ENCODE measurements at places on chromosomes 2 and 18.
A peak's percentile ranks its signal among the peaks of the same experiment; 100 is the strongest.

- no peak for DNase-seq
Observed at GRCh38 chr2:210112871-210113270, 58.3 kb downstream of the KANSL1L start.

DNA sequence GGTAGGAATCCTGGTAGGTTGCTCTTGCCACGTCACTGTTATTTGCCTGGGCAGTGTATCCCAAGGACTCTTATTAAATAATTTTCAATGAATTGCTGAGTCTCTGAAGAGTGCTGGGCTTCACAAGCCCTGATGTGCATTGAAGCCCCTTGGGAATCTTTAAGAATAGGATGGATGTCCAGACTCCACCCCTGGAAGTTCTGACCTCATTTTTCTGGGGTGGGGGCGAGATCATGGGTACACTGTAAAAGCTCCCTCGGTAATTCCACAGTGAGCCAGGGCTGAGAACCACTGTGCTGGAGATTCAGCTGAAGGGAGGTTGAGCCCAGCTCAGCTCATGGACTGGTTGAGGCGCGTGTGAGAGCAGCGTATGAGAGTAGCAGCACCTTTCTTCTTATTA lies 140.2 kb downstream of the PIEZO2 start:
- no peak for DNase-seq

DNA sequence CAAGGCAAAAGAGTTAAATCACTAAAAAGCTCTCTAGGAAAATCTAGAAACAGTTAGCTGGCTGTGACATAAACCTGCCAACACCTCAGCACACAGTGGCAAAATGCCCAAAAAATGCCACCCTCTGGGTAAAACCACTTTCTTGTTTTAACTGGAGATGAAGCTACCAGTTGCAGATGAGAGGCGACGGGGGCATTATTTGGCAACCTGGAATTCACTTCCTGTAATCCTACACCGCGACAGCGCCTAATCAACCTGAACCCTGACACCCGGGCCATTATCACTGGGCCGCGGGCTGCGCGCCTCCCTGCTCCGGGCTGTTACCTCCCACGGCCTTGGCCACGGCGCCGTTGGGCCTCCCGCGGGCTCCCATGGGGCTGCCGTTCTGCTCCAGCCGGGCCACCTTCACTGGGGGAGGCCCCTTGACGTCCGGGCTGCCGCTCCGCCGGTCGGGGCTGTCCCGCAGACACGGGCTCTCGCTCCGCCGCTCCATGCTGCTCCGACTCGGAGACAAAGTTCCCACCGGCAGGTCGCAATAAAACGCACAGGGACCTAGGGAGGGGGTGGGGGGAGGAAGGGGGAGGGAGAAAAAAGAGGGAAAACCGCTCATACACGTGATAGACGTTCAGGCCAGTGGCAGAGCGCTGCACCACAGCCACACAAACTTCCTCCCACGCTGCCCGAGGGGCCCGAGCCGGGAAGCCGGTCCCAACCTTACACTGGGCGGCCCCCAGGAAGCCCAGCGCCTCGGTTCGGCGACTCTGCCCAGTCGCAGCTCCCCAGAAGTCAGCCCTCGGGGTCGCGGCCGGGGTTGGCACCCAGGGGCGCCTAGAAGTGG lies 2.0 kb downstream of the SATB2 start:
- DNase-seq = no peak

DNA sequence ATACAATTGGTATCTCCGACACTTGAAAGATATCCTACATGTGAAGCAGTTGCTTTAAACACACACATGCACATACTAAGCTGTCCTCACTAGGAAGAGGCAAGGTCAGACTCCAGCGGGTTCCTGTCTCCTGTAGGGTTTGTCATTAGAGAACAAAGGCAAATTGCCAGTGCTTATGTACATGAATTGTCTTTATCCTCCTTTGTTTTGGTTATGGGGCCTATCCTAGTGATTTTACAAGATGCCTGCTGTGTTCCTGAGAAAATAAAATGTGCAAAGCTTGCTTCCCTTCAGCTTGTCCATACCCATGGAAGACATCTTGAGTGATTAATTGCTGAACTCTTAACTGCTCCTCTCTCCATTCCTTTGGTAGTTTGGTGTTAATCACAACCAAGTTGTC lies 86.7 kb upstream of the SLC39A10 start:
- no peak for DNase-seq

- DNase-seq = peak; percentile 4
Observed at GRCh38 chr2:187586011-187586641, 31.9 kb upstream of the TFPI start.

GRCh38 chr2:189254268-189254883 lies 74.8 kb upstream of the COL5A2 start:
- no peak for DNase-seq

DNA sequence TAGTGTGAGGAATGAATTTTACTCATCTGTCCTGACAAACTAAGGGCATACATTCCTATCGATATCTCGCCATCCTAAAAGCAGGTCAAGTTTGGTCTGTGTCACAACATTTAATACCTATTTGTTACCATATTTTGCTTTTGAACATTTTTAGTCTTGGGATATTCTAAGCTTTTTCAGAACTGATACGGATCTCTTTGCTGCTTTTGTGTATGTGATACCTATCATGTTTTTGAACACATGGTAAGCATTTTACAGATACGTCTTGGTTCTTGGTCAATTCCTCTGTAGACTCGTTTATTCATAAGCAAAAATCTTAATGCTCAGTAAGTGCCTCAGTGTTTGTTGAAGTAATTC lies 592 bp downstream of the ZNF397 start:
- DNase-seq = no peak

- no peak for DNase-seq
Observed at GRCh38 chr18:2794159-2794558, 52.6 kb upstream of the EMILIN2 start.

DNA sequence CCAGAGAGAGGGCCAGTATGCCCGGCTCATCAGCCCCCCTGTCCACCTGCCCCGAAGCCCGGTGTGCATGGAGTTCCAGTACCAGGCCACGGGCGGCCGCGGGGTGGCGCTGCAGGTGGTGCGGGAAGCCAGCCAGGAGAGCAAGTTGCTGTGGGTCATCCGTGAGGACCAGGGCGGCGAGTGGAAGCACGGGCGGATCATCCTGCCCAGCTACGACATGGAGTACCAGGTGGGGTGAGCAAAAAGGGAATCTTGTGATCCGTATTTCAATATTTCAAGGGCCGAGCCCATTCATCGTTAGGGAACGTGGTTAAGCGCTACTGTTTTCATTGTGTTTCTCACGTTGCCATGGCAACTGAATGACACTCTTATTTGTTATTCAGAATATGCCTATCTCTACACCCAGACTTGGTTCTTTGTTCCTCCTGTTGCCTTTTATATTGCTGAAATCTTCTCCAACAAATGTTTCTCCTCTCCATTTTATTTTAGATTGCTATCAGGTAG lies 81.5 kb downstream of the NRP2 start:
- DNase-seq = no peak

DNA sequence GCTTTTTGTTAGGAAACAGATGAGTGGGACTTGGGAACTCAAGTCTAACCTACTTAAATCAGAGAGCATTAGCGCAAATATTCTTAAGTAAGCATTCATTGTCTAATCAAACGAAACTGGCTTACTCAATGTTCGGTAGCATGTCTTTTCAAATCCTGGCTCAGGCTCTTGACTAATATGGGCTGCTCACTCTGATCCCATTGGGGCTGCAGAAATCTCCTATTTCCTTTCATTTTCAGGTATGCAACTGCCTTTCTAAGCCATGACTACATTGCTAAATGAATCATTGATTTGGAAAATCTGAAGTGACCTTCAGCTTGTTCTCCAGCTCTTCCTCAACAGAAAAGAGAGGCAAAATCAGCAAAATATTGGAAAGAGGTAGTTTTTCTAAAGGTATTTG lies 2084.4 kb upstream of the PIK3C3 start:
- no peak for DNase-seq

DNA sequence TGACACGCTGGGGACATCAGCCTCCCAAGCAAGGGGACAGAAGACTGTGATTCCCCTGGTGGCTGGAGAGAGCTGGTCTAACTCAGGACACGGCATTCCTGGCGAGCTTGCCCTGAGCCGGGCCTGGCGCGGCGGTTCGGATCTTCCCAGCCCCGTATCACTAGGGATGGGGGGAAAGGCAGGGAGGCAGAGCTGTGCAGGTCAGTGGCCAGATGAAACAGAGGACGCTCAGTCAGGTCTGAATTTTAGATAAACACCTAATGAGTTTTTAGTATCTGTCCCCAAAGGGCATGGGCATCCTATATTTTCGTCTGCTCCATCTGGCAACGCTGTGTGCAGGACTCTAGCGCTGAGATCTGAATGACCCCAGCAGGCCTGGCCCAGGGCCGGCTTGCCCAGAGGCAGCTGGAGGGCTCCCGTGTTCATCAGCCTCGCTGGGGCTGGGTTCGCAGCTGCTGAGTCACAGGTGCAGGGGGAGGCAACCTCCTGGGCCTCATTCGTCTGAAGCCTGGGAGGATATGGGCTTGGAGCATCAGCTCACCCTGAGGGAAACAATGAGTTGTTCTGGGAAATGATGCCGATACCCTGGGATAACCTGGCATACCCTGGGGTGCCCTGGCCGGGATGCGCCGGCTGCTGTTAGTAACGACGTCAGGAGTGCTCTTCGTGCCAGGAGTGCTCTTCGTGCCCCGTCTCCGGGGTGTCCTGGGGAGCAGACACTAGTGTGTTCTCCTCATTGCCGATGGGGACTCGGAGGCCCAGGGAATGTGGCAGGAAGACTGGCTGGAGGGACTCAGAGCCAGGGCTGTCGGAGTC lies 48.1 kb upstream of the HPCAL1 start:
- DNase-seq = no peak

- no peak for DNase-seq
Observed at GRCh38 chr2:166240387-166241313, 112.8 kb upstream of the SCN1A start.

DNA sequence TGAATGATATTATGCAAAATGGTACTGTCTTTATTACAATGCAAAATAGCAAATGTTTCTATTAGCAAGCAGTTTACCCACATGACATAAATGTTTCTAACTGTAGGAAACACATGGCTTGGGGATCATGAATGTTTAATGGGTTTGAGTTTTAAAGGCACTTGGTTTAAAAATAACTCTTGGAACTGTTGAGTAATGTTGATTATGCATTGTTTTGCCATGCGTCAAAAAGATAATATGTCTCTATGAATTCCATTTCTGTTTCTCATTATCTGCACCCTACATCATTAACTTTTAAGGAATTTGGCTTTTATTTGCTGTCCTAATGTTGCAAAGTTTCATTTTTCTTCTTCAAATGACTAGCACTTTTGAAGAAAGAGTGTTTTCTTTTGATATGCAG lies 1355.5 kb downstream of the SUCLG1 start:
- peak; percentile 34 for DNase-seq

DNA sequence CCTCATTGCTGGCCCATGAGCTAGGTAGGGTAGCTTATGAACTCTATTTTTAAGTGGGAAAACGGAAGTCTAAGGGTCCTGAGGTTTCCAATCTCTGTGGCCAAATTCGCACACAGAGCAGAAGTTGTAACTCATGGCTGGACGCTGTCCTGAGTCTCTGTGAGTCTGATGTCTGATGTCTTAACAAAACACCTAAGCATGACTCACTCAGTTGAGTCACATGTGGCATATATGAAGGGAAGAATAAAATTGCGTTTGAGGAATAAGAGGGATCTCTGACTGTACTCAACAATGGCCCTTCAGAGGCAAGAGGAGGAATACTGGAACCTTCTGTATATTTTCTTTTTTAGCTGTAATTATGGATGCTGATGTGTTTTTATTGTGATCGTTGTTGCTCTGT lies 569.7 kb downstream of the RIT2 start:
- DNase-seq = peak; percentile 86

GRCh38 chr2:181937473-181937872 lies 45.9 kb downstream of the ITPRID2 start:
- no peak for DNase-seq

- no peak for DNase-seq
Observed at GRCh38 chr2:98486374-98486981, 41.8 kb downstream of the INPP4A start.

DNA sequence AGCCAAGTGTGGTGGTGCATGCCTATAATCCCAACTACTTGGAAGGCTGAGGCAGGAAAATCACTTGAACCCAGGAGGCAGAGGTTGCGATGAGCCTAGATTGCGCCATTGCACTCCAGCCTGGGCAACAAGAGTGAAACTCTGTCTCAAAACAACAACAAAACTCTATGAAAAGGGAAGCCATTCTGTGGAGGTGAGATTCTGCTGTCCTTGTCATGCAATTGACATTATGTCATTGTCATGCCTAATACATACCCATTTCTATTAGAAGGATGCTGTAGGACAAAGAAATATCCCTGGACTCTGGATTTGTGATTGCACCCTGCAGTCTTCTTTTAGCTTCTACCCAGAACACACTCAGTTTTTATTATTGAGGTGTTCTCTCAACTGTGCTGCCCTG lies 8.6 kb downstream of the RASGRP3 start:
- DNase-seq = no peak

- no peak for DNase-seq
Observed at GRCh38 chr2:130371723-130372054, 15.8 kb downstream of the PTPN18 start.

DNA sequence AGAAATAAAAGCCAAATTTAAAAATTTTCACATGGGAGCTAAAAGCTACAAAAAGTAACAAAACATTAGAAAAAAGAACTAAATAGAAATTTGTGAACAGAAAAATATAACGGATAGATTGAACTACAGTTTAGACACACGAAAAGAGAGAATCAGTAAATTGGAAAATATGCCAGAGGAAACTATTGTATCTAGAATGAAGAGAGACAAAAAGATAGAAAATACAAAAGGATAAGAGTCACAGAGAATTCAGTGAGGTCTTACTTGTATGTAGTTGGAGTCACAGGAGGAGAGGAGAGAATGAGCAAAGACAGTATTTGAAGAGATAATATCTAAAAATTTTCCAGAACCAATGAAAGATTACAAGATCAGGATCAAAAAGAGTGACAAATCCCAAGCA lies 11.3 kb upstream of the MCFD2 start:
- no peak for DNase-seq

DNA sequence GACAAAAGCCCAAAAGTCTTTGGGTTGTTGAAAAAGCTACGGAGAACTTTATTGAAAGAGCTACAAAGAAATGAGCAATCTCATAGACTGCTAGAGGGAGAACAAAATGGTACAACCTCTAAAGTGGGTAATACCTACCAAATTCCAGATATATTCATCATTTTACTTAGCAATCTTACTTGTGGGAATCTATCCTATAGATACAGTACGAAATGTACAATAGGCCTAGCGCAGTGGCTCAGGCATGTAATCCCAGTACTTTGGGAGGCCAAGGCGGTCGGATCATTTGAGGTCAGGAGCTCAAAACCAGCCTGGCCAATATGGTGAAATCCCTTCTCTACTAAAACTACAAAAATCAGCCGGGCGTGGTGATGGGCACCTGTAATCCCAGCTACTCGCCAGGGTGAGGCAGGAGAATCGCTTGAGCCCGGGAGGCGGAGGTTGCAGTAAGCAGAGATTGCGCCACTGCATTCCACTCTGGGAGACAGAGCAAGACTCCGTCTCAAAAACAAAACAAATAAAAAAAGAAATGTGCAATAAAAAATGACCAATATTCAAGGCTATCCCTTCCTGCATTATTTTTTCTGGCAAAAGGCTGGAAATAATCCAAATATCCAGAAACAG lies 10.1 kb downstream of the EXOC6B start:
- DNase-seq = no peak

GRCh38 chr2:105087273-105087672 lies 49.4 kb downstream of the MRPS9 start:
- no peak for DNase-seq
